ENCODE measurements at places on chromosomes 6 and 20.

- DNase-seq: no peak
Measured at GRCh38 chr6:91802431-91802830, 1215.6 kb upstream of the MAP3K7 start.

- DNase-seq: no peak
Measured at GRCh38 chr20:39875492-39876110, 813.4 kb downstream of the MAFB start.

- no peak for DNase-seq
Measured at GRCh38 chr6:139485742-139486475, 111.5 kb upstream of the CITED2 start.

DNA sequence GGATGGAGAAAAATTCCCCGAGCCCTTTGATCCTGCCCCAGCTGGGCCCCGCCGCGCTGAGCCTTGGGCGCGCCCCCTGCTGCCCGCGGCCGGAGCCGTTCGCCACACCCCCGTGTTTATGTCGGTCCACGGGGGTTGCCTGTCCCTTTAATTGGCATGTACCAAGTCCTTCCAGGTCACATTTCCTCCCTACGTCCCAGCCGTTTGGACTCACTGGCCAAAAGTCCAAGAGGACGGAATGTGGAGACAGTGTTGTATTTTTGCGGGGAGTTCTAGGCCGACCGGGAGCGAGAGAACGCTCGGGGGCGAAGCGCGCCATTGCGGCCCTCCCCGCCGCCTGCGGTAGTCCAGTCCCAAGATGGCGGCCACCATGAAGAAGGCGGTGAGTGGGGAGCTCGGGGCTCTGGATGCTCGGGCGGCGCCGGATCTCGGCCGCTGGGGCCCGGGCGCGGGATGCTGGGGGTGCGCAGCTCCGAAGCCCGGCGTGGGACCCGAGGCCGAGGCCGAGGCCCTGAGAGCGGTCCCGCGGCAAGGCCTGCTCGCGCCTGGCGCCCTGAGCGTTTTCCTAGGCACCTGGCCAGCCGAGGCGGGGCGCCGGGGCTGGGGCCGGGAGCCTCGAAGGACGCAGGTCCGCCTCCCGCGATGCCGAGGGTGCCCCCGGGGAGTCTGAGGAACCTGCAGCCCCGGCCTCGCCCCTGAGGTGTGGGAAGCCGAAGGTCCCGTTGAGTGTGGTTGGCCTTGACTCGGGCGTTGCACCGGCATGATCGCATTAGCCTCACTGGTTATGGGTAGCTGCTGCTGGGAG lies at the start of gene PFDN4:
Gene PFDN4 (plus strand): TSS at position 345 of the 805 bp plus-strand sequence. CDS start 14 bp downstream, at position 359.
- no peak for DNase-seq

GRCh38 chr20:2162823-2163166 lies 61.2 kb downstream of the STK35 start:
- no peak for DNase-seq

- no peak for DNase-seq
Measured at GRCh38 chr6:159761129-159761872, 544 bp upstream of the ACAT2 start.

GRCh38 chr6:105209950-105210706 lies 30.3 kb upstream of the POPDC3 start:
- no peak for DNase-seq

DNA sequence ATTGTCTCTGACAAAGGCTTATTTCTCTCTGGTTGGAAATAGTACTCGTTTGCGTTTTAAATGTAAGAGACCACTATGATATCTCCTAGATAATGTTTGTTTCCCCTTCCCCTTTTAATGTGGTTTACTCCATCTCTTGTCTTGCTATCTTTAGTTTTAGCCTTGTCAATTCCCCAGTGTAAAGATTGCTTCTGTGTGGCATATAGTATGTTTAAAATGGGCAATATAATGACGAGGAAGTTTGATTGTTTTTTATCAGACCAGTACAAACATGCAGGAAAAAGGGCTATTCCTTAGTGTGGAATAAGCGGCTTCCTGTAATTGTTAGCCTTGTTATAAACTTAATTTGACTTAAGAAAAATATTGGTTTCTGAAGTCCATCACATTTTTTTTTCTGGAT lies 3.1 kb downstream of the QKI start:
- no peak for DNase-seq

DNA sequence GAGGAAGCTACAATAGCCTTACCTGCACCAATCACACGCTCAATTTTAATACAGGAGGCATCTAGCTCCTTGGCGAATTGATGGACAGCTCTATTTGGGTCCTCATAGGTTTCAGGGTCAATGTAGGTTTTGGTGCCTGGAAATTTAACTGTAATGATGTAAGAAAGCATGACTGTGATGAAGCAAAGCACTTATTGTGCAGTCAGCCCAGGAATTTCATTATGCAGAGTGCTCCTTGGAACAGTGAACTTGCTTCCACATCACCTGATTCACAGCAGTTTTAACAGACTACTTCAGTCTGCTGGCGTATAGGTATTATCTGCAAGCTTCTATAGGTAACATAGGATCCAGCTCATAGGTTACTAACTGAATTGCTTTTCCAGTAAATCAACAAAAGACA lies 160.0 kb downstream of the EPHA7 start:
- DNase-seq: no peak

- DNase-seq: no peak
Measured at GRCh38 chr20:46544576-46544975, 5.9 kb downstream of the OCSTAMP start.

DNA sequence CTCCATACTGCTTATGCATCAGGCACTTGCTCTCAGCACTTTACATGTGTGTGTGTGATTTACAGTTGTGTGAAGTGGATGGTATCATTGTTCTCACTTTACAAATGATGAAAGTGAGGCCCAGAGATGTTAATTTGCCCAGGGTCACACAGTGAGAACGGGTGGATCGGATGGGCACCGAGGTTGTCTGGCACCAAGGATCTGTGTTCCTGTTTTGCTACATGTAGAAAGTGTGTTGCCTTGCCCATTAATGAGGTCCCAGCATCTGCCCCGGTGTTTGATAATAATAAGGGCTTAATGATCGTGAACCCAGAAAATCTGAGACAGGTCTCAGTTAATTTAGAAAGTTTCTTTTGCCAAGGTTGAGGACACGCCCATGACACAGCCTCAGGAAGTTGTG lies 216.1 kb upstream of the QKI start:
- DNase-seq: no peak

- no peak for DNase-seq
Measured at GRCh38 chr6:131005439-131006016, 57.5 kb downstream of the EPB41L2 start.

DNA sequence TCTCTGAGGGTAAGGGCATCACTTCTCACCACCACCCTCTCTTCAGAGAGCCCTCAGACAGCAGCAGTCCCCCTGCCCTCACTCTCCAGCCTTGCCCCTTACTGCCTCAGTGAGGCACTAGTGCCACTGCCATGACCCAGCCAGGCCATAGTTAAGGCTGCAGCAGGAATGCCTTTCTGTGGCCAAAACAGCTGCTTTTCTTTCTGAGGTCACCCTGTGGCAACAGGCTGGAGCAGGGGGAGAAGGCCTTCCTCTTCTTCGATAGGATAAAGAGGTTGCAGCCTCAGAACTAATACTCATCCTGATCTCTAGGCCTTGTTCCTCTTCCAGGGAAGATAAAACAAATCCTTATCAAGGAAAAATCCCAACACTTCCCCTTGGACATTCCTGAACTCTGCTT lies 56.8 kb upstream of the ECI2 start:
- DNase-seq: no peak

- no peak for DNase-seq
Measured at GRCh38 chr20:60209048-60209447, 250.8 kb downstream of the CDH26 start.

DNA sequence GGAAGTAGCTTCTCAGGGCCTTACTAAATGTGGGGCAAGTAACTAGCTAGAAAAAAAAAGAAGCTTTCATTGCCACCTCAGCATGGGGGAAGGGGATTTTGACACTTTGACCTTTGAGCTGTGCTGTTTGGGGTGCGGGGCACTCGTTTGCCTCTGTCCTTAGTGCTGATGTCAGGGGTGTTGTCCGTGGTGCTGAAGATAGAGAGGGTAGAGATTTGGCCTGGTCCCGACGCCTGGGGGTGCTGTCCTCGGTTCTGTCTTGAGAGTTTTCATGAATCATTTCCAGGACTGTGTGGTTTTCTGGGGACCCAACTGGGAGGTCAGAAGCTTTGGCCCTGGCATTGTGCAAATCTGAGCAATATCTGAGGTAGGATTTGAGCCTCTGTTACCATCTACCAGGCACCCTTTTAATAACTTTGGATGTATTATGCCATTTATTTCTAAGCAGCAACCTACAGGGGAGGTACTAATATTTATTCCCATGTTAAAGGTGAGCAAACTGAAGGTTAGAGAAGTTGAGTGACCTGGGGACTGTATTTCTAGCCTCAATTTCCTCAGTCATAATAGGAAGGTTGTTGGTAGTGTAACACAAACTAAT lies 78.0 kb downstream of the DLGAP4 start:
- no peak for DNase-seq

- DNase-seq: no peak
Measured at GRCh38 chr6:81708113-81708699, 44.3 kb downstream of the TENT5A start.

GRCh38 chr6:159389695-159390094 lies 220.5 kb downstream of the FNDC1 start:
- no peak for DNase-seq

DNA sequence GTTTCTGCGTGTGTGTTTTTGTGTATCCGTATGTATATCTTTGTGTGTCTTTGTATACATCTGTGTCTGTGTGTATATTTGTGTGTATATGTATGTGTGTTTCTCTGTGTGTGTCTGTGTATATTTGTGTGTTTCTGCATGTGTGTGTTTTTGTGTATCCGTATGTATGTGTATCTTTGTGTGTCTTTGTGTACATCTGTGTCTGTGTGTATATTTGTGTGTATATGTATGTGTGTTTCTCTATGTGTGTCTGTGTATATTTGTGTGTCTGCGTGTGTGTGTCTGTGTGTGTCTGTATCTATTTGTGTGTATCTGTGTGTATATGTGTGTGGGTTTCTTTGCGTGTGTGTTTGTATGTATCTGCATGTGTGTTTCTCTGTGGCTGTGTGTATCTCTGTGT lies 192.6 kb downstream of the CDH4 start:
- no peak for DNase-seq

- DNase-seq: no peak
Measured at GRCh38 chr6:37507690-37508421, 8.2 kb upstream of the CCDC167 start.

GRCh38 chr6:70857387-70858077 lies 99.3 kb downstream of the B3GAT2 start:
- no peak for DNase-seq

GRCh38 chr6:11683871-11684270 lies 94.7 kb downstream of the ADTRP start:
- DNase-seq: no peak

- DNase-seq: no peak
Measured at GRCh38 chr6:74872754-74873476, 332.9 kb downstream of the COL12A1 start.

GRCh38 chr6:156534594-156534993 lies 242.6 kb upstream of the ARID1B start:
- DNase-seq: no peak

- no peak for DNase-seq
Measured at GRCh38 chr6:127818149-127818548, 82.7 kb downstream of the THEMIS start.

DNA sequence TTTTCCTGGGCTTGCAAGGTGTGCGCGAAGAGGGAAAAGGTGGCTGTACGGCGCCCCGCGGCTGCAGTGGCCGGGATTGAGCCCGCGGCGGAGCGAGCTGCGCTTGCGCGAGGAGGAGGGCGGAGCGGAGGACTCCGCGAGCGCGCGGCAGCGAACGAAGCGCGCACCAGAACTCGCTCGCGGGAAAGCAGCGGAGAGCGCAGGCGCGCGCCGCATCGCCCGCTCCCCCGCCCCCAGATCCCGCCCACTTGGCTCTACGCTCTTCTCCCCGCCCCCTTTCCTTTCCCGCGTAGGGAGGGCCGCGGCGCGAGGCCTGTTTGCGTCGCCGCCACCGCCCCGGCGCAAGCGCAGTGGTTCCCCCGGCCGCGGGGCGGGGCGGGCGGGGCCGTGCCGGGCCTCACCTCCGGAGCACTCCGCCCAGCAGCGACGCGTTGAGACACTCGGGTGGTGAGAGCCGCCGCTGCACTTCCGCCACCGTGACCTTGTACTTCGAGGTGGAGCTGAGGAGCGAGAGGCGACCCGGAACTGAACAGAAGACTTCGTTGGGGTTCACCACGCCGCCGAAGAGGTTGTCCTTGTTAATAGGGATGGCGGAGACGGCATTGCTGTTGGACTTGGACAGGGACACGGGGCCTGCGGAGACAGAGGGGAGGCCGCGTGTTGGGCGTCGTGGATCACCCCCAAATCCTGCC lies 10.6 kb downstream of the TFAP2A start:
- DNase-seq: peak; percentile 86

- DNase-seq: no peak
Measured at GRCh38 chr20:4297127-4297826, 281.9 kb upstream of the RNF24 start.

DNA sequence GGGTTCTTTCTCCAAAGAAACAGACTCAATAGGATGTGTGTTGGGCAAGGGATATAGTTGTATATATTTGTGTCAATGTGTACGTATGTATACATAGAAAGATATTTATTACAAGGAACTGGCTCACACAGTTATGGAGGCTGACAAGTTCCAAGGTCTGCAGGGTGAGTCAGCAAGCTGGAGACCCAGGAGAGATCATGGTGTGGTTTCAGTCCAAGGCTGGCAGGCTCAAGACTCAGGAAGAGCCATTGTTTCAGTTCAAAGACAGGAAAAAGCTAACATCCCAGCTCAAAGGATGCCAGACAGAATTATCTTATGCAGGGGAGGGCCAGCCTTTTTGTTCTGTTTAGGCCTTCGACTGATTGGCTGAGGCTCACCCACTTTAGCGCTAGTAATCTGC lies 89.9 kb upstream of the RALGAPA2 start:
- DNase-seq: no peak

- no peak for DNase-seq
Measured at GRCh38 chr6:73011945-73012344, 213.4 kb downstream of the KHDC1L start.

- no peak for DNase-seq
Measured at GRCh38 chr6:109449795-109450673, 5.5 kb downstream of the MICAL1 start.

- no peak for DNase-seq
Measured at GRCh38 chr6:20498041-20498385, 36.2 kb upstream of the CDKAL1 start.

- DNase-seq: no peak
Measured at GRCh38 chr20:1845701-1846100, 49.5 kb upstream of the SIRPA start.

DNA sequence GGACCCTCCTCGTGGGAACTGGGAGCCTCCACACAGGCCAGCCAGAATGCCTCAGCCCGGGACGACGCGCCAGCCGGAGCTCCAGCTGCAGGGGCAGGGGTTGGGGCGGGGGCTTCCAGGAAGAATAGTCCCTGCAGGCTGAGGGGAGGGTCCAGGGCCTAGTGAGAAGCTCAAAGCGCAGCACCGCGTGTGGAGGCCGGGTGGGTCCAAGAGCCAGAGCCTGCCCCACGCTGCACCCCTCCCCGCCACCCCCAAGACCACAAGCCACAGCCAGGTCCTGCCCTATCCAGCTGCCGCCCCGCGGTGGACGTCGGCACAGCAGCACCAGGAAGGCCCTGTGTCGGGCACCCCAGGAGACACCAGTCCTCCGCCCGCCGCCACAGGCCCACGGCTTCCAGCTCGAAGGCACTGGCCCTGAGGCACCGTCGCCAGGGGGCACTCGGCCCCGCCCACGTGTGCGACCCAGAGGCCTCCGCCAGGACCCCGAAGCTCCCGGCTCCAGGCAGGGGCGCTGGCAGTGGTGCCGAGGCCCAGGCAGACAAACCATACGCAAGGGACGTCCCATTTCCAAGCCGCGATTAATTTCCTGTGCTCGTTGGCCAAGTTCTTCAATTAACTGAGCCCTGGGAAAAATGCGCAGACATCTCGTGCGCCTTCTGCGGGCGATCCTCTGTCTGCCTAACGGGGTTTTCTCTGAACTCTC lies 19.5 kb downstream of the KCNQ2 start:
- DNase-seq: no peak
